ENCODE measurements at places on chromosomes 2 and 18. TPM values are rescaled to one million over a fixed set of nuclear protein-coding genes. Genes with fewer than 3 reads are reported as not detected.

TTC32 gene
- total RNA-seq = 19.0 TPM

GALNT14 gene
- 2.9 TPM for total RNA-seq

DNA sequence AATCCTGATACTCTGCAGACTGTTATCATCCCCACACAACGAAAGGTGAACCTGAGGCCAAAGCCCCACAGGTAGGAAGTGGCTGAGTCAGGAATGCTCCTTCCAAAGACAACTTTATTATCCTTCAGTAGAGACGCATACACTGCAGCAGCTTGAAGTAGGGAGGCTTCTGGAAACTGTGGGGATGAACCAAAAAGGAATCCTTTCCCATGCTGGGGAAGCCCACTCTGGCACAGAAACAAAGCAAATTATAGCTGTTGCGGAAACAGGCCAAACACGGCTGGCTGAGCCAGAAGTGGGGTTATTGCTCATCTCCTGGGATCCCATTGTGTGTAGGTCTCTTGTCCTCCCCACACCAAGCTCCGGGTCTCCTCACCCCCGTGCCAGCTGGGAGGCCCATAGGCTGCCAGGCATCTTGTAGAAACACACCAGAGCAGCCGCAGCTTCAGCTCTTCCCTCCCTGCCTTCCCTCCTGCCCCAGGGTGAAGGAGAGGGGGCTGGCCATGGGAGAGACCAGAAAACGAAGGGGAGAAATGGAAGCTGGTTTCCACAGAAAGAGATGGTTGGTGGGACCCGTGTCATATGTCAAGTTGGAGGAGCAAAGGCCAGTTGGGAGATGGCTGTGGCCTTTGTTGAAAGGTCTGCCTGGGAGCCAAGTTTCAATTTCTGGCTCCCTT is 176.9 kb upstream of the NABP1 start:
- DNase-seq = no peak

GRCh38 chr2:56222481-56222880 is 38.7 kb downstream of the CCDC85A start:
- DNase-seq = no peak

GRCh38 chr2:201980946-201981345 is 52.7 kb upstream of the FZD7 start:
- no peak for DNase-seq

IL36B gene
- not detected for total RNA-seq

DNA sequence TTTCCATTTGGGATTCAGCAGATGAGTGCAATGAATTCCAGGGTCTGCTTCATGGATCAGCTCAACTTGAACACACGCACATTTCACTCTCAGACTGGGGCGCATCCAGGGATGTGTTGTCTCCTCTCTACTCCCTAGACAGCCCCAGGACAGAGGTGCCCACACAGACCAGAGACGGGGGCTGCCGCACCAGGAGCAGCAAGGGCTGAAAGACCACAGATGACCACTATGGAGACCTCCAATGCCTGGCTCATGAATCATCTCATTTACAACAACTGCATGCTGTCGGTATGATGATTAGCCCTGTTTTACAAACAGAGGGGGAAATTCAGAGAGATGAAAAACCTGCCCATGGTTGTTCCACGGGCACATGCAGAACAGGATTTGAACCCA is 63.1 kb downstream of the CYP26B1 start:
- DNase-seq = no peak

GRCh38 chr2:110940376-110940910 is 180.3 kb upstream of the BCL2L11 start:
- no peak for DNase-seq

DNA sequence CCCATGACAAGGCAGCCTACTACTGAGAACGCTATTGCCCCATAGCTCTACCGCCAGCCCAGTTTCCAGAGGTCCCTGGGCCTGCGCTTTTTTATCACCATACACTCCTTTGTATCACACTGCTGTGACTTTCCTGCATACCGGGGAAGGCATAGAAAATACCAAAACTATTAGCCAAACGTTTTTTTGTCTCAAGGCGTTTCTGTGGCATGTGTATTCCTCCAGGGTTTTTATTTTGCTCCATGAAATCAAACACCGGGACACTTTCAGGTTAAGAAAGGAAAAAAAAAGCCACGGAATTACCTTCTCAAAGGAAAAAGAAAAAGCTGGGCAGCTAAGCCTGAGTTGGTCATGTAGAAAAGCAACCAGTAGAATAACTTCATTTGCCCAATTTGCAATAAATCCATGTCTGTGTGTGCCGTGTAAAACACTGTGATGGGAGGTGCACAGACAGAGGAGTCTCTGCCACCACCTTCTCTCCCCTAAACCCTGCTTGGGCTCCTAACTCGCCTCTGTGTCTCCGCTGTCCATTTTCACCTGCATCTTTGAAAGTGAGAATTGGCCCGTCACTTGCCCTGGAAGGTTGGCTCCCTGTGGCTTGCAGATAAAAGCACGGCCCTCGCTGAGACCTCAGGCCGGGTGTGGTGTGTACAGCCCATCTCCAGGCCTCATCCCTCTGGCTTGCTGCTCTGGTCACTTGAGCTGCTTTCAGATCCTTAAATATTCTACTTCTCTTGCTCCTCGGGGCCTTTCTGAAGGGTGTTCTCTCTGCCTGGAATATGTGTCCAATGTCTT is 1.7 kb downstream of the AMER3 start:
- DNase-seq = no peak

ACADL gene
- total RNA-seq = 4.9 TPM

DNA sequence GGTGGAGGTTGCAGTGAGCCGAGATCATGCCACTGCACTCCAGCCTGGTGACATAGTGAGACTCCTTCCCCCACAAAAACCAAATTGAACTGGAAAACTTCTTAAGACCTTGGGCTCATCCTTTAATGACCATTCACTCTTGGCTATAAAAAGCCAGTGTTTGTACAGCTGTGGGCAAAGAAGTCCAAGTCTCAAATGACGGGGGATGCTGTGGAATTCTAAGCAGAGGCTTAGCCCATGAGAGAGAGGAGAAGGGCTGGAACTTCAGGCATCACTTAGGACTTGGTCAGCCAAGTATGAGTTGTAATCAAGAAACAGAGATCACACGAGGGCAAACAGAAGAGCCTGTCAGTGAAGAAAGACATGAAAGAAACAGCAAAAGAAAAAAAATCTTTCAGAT is 79.3 kb upstream of the POU3F3 start:
- no peak for DNase-seq

Data from urinary bladder (tissue), 4 donors.